GM03348 (cell line): ENCODE measurements at places on chromosomes 12 and 14.

DNA sequence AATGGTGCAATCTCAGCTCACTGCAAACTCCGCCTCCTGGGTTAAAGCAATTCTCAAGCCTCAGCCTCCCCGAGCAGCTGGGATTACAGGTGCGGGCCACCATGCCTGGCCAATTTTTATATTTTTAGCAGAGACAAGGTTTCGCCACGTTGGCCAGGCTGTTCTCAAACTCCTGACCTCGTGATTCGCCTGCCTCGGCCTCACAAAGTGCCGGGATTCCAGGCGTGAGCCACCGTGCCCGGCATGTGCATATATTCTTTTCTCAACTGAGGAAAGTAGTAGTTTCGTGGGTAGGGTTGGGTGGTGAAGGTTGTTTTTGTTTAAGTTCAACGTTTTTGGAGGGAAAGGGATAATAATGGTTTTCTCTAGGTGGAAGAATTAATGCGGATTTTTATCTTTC is 94.2 kb upstream of the CEP83 start:
- no peak for DNase-seq

- DNase-seq = peak; percentile 57
Measured at GRCh38 chr12:25715102-25715501, 162.0 kb upstream of the LMNTD1 start.

DNA sequence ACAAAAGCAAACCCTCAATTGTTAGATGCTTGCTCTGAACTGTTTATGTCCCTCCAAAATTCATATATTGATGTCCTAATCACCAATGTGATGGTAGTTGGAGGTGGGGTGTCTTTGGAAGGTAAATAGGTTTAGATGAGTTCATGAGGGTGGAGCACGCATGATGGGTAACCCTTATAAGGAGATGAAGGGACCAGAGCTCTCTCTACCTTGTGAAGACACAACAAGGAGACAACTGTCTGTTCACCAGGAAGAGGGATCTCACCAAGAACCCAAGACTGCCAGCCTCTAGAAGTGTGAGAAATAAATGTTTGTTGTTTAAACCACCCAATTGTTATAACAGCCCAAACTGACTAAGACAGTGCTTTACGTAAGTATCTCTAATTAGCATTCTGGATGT is 27.0 kb downstream of the DHRS2 start:
- no peak for DNase-seq

GRCh38 chr14:35438910-35439713 is 34.6 kb upstream of the NFKBIA start:
- DNase-seq = peak; percentile 46

GRCh38 chr12:66976526-66976925 is 292.6 kb upstream of the CAND1 start:
- DNase-seq = no peak

GRCh38 chr12:56362130-56363059 is at the start of gene APOF:
APOF (minus strand) TSS chr12:56362857; CDS start chr12:56362745, 112 bp downstream.
- no peak for DNase-seq

GRCh38 chr12:18431771-18432170 is 170.5 kb downstream of the PIK3C2G start:
- DNase-seq = no peak

DNA sequence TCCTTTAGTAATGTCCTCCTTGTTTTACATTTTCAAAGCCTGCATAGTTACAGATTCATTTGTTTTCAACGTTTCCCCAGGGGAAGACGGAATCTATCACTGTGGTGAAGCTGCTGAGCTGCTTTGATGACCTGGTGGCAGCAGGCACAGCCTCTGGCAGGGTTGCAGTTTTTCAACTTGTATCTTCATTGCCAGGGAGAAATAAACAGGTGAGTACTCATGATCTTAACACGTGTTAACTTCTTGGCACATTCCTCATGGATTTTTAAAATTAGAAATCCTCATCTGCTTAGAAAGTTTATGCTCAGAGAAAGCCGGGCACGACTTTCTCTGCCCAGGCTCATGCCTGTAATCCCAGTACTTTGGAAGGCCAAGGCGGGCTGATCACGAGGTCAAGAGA is 44.5 kb downstream of the TECPR2 start:
- DNase-seq = no peak

GRCh38 chr12:27436029-27436428 is 10.5 kb upstream of the SMCO2 start:
- DNase-seq = no peak

- DNase-seq = no peak
Measured at GRCh38 chr12:12714276-12715021, 2.7 kb upstream of the CDKN1B start.

- DNase-seq = no peak
Measured at GRCh38 chr12:132521712-132522292, 31.9 kb downstream of the FBRSL1 start.

- peak; percentile 12 for DNase-seq
Measured at GRCh38 chr14:36096090-36096489, 80.4 kb downstream of the PTCSC3 start.

DNA sequence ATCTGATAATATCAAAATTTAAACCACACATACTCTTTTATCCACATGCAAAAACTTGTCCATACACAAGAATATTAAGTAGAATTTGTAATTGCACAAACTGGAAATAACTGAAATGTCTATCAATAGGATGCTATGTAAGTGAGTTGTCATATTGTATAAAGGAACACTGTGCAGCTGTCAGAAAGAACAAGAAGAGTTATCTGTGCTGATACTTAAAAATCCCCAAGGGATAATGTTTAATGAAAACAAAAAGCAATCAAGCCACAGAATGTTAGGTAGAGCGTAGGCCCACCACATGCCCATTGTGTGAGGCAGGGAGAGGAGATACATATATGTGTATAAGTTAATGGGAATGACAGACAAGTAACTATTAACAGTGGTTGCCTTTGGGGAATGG is 25.9 kb upstream of the HIGD1C start:
- DNase-seq = no peak

GRCh38 chr12:56953314-56953713 is 4.1 kb downstream of the RDH16 start:
- peak; percentile 1 for DNase-seq

DNA sequence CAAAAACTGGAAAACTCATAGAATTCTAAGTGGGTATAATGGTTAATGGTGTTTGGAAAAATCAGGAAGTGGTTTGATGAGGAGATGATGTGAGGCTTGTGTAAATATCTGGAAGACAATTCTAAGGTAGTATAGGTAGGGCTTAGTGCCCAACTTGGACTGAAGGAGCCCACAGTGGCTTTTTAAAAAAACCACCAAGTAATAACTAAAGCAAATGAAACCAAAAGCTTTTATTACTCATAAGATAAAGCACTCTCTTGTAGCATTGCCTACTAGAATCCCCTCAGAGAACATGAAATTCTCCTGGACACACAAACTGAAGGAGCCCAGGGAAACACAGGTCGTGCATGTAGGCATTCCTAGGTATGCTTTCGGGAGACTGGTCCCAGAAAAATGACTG is 324.5 kb downstream of the NELL2 start:
- no peak for DNase-seq

- DNase-seq = no peak
Measured at GRCh38 chr12:18823461-18823860, 85.5 kb downstream of the CAPZA3 start.

GRCh38 chr12:95740751-95741150 is 49.8 kb downstream of the NTN4 start:
- no peak for DNase-seq

GRCh38 chr12:51183816-51184215 is 10.9 kb upstream of the TFCP2 start:
- DNase-seq = no peak

DNA sequence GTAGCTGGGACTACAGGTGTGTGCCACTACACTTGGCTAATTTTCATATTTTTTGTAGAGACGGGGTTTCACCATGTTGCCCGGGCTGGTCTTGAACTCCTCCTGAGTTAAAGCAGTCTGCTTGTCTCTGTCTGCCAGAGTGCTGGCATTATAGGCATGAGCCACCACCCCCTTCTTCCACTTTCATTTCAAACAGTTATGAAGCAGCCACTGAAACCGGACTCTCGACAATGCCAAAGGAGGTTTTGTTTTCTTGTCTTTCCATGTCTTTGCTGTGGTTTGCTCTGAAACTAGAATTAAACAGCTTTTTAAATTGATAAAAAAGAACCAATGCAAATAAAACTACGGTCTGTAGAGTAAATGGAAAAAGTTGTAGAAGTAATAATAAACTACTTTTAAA is 30.4 kb downstream of the RAP1B start:
- DNase-seq = no peak

DNA sequence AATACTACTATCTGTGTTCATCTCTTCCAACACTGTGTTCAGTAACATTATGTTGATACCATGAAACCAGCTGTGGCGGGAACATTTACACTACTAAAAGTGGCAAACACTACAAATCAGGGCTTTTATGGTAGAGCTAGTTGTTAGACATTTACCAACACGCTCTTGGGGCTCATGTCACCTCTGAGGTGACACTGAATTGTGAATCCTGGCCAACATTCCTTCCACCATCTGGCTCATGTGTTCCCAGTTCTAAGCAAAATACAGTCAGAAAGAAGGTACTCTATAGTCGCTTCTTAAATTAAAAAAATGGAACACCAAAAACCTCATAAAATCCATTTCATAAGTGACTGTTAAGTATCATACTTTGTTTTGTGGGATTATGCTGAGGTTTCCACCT is 436.6 kb downstream of the FUT8 start:
- DNase-seq = no peak

DNA sequence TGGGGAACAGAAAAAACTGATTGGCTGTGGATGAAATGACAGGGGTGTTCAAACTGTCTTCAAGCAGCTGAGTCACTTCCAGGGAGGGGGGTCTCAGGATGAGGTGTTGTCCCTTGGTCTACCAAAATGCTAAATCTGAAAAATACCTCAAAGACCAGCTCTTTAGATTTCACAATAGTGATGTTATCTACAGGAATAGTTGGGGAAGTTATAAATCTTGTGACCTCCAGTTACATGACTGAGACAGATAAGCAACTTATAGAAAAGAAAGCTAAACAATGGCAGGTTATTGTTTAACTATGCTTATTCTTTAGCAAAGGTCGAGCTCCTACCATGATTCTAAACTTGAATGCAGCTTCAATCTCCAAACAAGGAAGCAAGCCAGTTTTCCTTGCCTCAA is 125.4 kb downstream of the SYT10 start:
- no peak for DNase-seq

GRCh38 chr12:120402217-120402616 is 33.3 kb upstream of the MSI1 start:
- no peak for DNase-seq

DNA sequence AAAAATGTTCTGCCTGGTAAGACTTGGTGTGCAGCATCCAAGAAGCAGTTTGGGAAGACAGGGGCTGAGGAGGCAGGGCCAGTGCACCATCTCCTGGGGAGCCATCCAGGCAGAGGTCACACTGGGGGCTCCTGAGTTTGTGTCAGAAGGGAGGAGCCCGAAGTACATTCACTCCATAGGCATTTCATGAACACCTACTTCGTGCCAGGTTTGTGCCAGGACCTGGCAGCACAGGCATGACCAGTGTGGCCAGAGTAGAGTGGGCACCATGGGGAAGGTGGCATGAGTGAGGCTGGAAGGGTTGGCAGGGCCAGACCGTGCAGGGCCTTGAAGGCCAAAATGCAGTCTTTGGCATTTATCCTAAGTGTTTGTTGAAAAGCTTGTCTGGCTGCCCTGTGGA is 86.5 kb upstream of the RIN3 start:
- no peak for DNase-seq

- peak; percentile 39 for DNase-seq
Measured at GRCh38 chr12:30792648-30793499, 38.1 kb upstream of the CAPRIN2 start.

DNA sequence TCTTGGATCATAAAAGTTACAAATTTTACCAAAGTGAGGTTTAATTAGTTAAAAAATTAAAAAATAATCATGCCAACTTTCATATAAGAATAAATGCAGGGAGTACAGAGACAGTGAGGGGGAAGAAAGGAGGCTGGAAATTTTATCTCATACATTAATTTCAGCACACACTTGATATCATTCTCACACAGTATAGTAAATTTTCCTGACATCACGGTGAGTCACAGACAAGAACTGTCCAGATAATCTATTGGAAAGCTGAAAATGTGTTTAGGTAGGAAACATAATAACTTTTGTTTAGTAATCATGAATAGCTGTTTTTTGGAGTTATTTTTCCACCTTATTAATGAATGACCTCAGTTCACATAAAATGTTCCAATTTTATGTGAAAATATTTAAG is 1204.8 kb downstream of the GALC start:
- no peak for DNase-seq

DNA sequence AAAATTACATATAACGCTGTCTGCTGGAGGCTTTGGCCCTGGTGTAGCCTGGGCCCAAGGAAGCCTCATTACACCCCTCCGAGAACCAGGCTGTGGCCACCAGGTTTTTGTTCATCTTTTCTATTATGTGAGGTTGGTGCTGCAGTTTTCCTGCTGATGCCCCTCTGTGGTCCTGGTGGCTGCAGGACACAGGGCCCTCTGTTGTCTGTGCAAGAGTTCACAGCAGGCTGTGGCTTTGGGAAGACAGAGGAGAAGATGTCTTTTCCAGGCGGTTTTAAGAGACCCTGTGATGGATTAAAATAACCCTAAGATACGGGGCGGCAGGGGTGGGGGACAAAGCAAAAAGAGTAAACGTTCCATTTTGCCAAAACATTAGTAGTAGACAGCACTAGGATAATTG is 121.5 kb downstream of the ADGRD1 start:
- DNase-seq = no peak

- no peak for DNase-seq
Measured at GRCh38 chr12:17215759-17216570, 610.0 kb upstream of the LMO3 start.

DNA sequence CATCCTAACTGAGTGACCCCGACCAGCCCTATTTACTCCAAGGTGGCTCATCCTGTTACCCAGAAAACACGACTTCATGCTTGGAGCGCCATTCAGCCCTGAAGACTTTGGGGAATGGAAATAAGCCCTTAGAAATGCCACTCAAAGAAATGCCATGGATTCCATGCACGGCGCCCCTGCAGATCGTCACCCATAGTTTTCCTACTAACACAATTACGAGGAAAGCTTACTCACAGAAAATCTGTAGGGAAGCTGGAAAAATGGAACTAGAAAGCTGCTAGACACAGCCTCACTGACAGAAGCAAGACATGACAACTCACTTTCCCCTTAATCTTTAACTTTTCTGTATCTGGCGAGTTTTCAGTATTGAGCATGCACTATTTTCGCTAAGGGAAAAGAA is 19.5 kb downstream of the NUAK1 start:
- DNase-seq = no peak

- DNase-seq = peak; percentile 97
Measured at GRCh38 chr14:105527826-105528585, 1.6 kb downstream of the TMEM121 start.

GRCh38 chr12:24133384-24133783 is 183.9 kb upstream of the SOX5 start:
- DNase-seq = no peak

DNA sequence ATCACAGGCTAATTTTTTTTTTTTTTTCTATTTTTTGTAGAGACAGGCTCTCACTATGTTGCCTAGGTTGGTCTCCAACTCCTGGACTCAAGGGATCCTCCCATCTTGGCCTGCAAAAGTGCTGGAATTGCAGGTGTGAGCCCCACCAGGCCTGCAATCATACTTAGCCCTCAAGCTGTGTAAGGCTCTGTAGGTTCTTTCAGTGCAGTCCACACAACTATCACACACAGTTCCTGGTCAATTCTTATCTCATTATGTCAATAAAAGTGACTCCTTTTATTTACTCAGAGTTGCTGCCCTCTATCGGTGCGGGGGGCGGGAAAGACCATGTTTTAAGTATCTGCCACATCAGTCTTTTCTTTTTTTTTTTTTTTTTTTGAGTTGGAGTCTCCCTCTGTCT is 29.0 kb downstream of the SLC2A3 start:
- DNase-seq = peak; percentile 44
